ENCODE measurements at places on chromosomes 1 and 21. TPM values are rescaled to one million over a fixed set of nuclear protein-coding genes. Genes with fewer than 3 reads are reported as not detected.

ACOT11 gene
- polyA plus RNA-seq: 16.7 TPM

PCP4 gene
- 6.0 TPM for polyA plus RNA-seq

DHRS3 gene
- polyA plus RNA-seq: 53.6 TPM

PLPPR4 gene
- polyA plus RNA-seq: 0.29 TPM

PPIH gene
- polyA plus RNA-seq: 27.5 TPM

NTRK1 gene
- 1.1 TPM for polyA plus RNA-seq

MYBPH gene
- polyA plus RNA-seq: 0.07 TPM

SPRR1A gene
- not detected for polyA plus RNA-seq

FCN3 gene
- 98.1 TPM for polyA plus RNA-seq

DNA sequence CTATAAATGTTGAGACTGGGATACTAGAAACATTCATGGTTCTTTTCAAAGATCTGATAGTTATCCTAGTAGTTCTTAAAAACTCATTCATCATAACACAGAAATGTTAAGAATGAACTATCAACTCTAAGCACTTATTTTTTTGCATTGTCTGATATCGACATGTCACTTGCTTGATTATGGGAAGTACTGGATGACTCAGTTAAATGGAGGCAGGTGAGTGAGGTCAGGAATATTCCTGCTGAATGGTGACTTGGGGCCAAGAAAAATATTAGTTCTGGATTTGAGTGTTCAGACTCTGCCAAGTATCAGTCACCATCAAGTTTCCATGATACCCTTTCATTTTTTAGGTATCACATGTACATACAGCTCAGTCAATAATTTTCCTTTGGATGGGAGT is 63.6 kb downstream of the NEK7 start:
- DNase-seq: no peak

GRCh38 chr1:220928320-220928719 is 49.1 kb downstream of the HLX start:
- DNase-seq: no peak

GRCh38 chr1:39082010-39082799 is 56.1 kb downstream of the NDUFS5 start:
- DNase-seq: no peak

DNA sequence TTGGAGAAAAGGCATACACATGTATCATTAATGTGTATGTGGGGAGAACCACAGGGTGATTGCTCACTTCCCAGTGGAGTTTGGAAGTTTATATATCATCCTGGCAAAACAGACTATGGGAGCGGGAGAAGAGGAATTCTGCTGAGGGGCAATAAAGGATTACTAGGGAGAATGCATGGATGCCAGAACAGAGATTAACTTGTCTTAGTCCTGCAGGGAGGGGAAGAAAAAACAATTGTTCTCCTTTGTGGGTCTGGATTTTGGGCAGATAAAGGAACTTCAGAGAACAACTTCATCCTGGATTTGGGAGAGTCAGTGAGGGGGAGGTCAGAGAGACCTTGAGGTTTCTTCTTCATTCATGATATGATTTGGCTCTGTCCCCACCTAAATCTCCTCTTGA is 55.9 kb upstream of the SOX13 start:
- no peak for DNase-seq

DNA sequence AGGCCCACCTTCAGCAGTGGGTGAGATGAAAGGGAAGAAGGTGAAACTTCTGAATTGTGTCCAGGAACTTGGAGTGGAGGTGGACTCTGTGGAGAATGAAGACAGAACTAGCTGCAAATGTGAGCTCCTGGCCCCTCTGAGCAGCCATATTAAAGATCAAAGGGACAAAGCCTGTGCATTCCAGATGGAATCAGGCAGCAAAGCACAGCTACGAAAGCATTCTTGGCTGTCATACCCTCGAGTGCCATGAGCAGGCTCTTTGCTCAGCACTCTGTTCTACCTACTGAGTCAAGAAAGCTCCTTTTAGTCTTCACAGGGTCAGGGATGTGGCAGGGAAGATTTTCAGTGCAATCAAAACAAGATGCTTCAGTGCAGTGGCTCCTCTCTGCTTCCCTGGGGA is 86.3 kb upstream of the TSPAN2 start:
- no peak for DNase-seq

GRCh38 chr1:189958756-189959155 is 518.9 kb downstream of the BRINP3 start:
- DNase-seq: no peak

DNA sequence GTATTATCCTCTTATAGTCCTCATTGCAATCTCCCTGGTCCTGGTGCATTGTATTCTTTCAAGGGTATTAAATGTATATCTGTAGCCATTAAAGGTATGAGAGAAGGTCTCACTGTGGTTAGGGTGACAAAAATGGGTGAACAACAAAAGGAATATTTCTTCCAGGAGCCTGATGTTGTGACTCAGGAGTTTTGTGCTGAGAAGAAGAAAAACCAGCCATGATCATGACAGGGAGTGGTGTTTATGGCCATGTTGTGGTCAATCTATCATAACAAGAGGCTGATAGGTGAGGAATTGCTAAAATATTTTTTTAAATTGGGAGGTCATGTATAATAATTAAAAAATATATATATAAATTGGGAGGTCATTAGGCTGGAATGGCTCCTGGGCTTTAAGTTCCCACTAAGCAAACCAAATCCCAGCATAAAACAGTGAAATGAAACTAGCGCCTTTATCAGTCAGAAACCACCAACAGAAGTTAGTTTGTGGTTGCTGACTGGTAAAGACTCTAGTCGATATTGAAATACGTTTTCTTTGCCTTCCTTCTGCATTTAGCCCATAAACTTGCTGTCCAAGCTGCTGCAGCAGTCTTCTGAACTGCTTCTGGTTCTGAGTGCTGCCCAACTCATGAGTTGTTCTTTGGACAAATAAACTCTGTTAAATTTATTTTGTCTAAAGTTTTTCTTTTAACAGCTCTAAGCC is 60.3 kb downstream of the TBX19 start:
- DNase-seq: no peak

DNA sequence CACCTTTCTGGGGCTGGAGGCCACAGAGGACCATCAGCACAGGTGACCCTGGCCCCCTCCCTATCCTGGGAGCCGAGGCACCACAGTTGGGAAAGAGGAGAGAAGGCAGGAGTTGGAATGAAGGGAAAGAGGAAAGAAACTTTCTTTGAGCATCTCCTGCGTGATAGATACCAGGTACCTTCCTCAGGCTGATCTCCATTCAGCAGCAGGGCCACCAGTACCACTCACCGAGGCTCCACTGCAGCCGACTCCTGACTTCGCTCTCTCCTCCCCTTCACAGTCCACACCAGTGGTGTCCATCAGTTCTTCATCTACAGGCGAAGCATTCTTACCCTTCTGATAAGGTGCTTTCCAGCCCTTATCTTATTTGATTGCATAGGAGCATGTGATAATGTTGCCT is 55.3 kb downstream of the LGR6 start:
- no peak for DNase-seq

DNA sequence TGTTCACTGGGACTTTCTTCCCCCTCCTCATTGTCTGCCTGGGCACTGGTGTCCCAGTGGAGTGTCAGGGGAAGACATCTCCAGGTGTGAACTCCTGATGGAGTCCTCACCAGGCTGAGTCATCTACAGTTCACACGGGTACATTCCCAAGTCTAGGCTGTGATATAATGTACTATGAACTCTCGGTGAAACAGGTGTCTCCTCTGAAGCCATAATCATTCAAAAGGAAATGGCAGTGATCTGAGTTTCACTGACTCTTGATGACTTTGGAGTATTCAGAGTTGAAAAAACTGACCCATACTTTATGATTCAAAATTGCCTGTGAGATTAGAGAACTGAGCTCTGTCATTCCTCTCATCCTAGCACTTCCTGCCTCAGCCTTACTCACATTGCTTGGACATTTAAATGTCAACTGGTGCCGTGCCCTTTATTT is 9.1 kb downstream of the LAMC2 start:
- DNase-seq: no peak

- DNase-seq: no peak
Observed at GRCh38 chr1:207818971-207819451, 67.2 kb downstream of the CD46 start.

DNA sequence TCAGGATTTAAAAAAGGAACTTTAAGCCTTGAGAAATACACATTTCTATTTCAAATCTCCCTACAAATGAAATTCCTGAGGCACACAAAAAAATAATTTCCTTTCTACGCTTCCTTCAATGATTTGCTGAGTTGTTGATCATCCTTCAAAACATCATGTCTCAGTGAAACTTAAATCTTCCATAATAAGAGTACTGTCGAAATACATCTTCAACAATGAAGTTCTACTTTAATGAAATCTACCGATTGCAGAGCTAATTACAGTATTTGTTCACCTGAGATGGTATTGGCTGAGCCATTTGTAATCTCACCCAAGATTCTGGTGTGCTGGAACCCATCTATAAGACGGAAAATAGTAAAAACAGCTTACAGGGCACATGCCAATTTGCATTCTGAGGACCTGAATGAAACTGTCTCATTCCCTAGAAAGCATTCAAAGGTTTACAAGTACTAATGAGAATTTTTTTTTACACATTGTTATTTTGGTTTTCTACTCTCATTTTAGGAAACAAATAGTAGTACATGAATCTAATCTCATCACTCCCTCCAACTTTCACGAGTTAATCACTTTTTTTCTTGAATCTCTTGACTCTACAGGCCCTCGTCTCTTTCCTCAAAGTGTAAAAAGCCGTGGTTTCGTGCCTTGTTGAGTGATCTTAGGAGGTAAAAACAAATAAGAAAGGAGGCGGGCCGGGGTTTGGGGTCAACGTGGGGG is 1.1 kb downstream of the CHML start:
- DNase-seq: no peak

DNA sequence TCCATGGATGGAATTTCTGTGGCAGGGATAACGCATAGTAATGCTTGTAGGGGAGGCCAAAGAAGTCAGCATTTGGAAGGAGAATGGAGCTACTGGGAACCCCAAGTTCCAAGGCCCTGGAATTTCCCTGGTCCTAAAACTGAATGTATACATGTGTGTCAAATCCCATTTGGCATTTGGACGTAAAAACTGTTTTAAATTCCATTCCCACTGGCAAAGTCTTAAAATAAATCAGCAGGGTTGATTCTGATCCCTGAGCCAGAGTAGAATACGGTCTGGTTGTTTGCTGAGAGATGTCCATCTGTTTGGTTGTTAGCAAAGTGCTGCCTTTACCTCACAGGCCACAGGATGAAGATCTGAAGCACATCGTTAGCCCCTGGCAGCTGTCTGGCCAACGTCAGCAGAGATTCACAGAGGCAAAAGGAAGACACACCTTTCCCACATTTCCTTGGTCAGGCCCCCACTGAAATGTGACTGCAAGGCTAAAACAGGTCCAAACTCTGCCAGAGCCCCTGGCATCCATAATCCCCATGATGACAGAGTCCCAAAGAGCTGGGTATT is 62.2 kb downstream of the GORAB start:
- DNase-seq: no peak

GRCh38 chr1:151816548-151817352 is 11.5 kb upstream of the LINGO4 start:
- no peak for DNase-seq

DNA sequence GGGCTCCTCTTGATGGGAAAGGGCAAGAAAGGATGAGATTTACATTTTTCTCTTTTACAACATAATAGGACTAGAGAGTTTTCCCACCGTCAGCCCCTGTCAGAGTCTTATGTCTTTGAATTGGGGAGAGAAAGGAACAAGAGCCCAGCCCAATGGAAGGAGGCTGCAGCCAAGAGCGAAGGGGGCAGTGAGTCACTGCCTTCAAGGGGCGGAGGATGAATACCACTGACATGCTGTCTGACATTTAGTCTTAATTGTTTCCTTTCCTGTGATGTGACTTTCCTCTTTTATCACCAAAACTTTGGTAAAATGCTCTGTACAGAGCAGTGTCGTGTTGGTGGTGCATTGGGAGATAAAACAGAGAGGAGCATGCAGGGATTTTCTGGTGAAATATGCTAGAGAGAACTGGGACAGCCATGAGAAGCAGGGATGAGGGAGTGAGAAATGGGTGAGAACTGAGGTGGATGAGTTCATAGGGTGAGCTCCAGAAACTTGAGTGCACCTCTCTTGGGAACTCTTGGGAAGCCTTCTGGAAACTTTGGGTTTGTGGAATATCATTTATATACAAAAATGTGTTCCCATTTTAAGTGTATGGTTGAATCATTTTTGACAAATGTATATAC is 179.9 kb upstream of the FGGY start:
- DNase-seq: peak; percentile 29

- DNase-seq: no peak
Observed at GRCh38 chr1:7385471-7386225, 385.4 kb upstream of the VAMP3 start.

DNA sequence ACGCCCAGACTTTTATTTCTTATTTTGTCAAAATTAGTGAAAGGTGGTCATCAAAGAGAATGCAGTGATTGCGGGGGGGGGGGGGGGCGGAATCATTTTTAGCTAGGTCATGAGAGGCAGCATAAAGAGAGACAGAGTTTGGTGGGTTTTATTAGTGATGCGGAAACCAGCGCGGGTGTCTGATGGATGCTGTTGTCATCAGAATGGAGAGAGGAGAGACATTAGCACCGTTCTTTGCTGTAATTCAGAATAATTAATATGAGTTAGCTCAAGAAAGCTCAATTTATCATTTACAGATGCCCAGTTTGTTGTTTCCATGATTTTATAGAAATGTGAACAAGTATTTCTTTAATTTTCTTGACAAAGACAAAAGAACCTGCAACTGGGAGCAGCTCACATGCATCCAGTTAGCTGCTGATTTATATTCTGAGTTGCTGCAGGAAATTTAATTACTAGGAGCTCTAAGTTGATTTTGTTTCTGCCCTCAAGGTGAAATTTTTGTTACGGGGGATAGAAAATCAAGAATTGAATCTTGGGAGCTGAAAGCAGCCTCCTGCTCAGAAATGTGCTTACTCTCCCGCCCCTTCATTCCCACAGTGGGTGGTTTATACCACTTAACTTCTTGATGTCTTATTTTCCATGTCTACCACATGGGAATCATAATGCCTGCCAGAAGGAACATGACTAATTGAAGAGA is 133.4 kb upstream of the MAP1LC3C start:
- no peak for DNase-seq

DNA sequence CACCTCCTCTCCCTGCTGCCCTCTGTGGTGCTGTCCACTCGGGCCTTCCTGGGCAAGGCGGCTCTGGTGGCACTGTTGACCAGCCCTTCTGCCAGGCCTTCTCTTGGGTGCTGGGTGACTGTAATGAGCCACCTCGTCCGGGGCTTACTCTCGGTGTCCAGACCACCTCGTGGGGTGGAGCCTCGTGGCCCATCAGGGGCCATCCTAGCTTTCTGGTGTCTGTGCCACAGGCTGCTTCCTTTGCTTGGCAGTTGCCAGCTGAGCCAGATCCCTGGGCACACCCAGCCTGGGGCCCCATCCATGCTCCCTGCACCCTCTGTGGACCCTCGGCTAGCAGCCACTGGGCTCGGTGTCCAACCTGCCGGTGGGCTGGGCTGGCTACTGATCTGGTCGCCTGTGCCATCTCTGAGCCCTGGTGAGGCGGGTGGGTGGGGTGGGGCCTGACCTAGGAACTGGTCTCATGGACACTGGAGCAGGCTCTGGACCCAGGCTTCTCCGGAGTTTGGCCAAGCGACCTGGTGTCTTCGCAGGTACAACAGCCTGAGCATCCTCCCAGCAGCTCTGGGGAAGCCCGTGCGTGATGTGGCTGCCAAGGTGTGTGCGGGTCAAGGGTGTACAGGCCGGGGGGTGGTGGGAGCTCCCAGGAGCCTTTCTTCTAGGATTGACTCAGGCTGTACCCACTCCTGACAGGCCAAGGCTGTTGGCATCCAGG is 1.4 kb downstream of the PRXL2B start:
- no peak for DNase-seq

GRCh38 chr1:218492874-218493273 is 147.7 kb downstream of the TGFB2 start:
- DNase-seq: no peak

Measured in right cardiac atrium (tissue), 5 donors.